Hindlimb muscle (tissue), 1 donor: ENCODE measurements at places on chromosomes 4 and X.
A peak's percentile ranks its signal among the peaks of the same experiment; 100 is the strongest.

GRCh38 chr4:150425161-150425560, 156.8 kb upstream of the MAB21L2 start:
- no peak for DNase-seq

- peak; percentile 34 for DNase-seq
These were observed 41.2 kb upstream of the ZC4H2 start for GRCh38 chrX:65017451-65017850.

- DNase-seq = peak; percentile 83
These were observed at the start of gene PRRG1 for GRCh38 chrX:37349221-37350033. TSS of gene PRRG1 (plus strand) at chrX:37349364. CDS start at chrX:37406250, 56,886 bp downstream.

- DNase-seq = peak; percentile 53
These were observed 118.2 kb upstream of the KIT start for GRCh38 chr4:54539500-54540029.

- no peak for DNase-seq
These were observed 101.9 kb downstream of the FAM53A start for GRCh38 chr4:1582227-1582626.

DNA sequence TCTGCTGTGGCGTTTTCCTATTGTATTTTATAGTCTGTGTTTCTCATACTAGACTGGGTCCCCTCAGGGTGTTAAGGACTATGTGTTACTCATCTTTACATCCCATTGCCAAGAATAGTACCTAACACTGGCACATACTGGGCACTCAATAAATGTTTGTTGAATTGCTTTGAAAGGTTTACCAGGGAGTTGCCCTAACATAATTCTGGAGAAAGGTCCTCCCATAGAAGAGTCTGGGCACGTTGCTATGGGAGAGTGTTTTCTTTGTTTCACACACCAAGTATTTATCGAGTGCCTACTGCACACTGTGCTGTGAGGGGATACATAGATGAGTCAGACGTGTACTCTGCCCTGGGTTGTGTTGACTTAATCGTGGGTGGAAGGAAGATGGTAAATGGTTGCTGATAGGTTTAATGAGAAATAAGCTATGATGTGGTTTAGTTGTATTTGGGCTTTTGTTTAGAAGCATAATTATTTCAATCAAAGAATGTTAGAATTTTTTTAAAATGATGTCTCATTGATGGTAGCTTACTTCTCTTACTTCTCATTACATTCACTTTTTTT, 42.9 kb downstream of the AFF1 start:
- no peak for DNase-seq

- DNase-seq = peak; percentile 80
These were observed 10.3 kb downstream of the SNX25 start for GRCh38 chr4:185219551-185220344.
